ENCODE measurements at places on chromosomes 13 and 19. TPM values are rescaled to one million over a fixed set of nuclear protein-coding genes. Genes with fewer than 3 reads are reported as not detected.
A peak's percentile ranks its signal among the peaks of the same experiment; 100 is the strongest.

GRCh38 chr13:46831588-46832194 is 34.7 kb upstream of the ESD start:
- DNase-seq: peak; percentile 23
- H3K4me1 ChIP-seq: no peaks in the 10 kb centered on the region
- no peak overlapping the region for H3K27ac ChIP-seq
- no peaks in the 10 kb centered on the region for H3K36me3 ChIP-seq
- H3K4me3 ChIP-seq: no peak overlapping the region
- H3K27me3 ChIP-seq: no peaks in the 10 kb centered on the region

GRCh38 chr13:58960888-58961287 is 1202.8 kb downstream of the DIAPH3 start:
- no peaks in the 10 kb centered on the region for H3K36me3 ChIP-seq
- no peak for DNase-seq
- no peak overlapping the region for H3K27ac ChIP-seq
- H3K4me1 ChIP-seq: no peaks in the 10 kb centered on the region

DNA sequence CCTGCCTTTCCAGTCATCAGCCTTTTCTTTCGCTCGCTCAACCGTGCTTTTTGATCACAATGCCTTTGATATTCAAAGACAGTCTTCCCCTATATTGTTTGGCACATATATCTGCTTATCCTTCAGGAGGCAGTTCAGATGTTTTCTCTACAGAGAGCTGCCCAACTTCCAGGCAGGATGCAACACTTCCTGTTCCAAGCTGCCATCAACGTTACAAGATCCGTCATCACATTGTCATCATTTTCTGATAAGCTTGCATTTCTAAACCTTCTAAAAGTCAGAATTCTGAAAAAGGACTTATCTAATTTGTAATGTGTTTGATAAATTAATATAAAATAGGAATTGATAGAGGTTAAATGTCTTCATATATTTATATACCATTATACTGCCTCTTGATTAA is 574.2 kb downstream of the TBC1D4 start:
- no peak overlapping the region for H3K27ac ChIP-seq
- H3K4me1 ChIP-seq: no peaks in the 10 kb centered on the region

DNA sequence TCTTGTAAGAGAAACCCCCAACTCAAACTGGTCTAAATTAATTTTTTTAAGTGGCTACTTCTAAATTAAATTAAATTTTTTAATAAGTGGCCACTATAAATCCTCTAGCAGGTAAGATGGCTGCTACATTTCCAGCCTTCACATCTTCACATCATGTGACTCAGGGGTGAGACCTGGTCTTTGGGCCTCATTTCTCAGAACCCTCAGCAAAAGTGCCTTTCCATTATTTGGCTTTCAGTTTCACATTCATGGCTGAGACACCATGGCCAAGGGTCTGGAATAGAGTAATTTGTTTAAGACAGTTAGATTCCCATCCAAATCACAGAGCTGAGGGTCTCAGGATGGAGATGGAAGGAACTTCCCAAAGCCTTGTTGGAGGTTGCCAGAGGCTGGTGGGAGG is 47.5 kb downstream of the DCT start:
- H3K4me3 ChIP-seq: no peak overlapping the region
- H3K4me1 ChIP-seq: no peaks in the 10 kb centered on the region
- no peak overlapping the region for H3K27ac ChIP-seq
- DNase-seq: no peak

DNA sequence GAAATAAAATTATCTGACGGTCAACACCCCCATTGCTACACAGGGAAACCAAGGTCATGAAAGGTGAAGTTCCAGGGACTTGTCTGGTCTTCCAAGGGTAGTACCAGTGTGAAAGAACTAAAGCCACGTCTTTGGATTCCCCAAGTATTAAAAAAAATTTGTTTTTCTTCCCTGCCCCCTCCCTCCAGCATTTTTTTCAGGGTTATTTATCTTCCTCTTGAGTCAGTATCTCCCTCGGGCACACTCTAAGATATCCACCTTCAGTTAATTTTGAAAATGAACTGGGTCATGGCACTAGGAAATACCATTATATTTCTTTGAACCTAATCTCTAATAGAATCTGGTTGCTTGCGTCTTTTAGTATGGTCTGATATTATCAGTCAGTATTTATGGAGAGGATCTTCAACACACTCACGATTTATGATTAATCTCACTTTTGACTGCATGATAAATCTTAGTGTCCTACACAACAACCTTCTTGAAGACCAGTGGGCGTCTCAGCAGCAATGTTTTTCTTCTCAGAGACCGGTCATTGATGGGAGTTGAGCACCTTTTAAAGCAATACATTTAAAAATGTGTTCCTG is 9.1 kb downstream of the ATP8A2 start:
- H3K4me1 ChIP-seq: no peaks in the 10 kb centered on the region
- no peak for DNase-seq
- no peaks in the 10 kb centered on the region for H3K36me3 ChIP-seq
- H3K4me3 ChIP-seq: no peak overlapping the region
- H3K27me3 ChIP-seq: no peaks in the 10 kb centered on the region

DNA sequence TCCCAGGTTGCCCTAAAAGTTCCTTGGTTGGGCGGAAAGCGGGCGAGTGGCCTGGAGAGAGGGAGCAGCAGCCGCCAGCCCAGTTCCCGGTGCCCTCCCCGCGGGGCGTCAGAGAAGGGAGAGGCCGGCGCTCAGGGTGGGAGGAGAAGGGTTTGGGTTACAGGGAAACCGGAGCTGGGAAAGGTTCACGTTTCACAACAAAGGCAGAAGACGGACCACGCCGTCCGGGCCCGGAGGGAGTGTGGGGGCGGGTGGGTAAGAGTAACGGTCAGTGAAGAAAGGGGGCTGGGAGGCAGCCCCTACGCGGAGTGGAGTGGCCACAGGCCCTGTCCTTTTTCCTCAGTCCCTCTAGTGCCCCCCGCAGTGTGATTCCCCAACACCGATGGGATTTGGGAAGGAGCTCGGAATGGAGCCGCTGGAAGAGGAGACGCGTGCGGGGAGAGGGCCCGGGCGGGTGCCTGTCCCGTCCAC is 1.6 kb downstream of the SIX5 start:
- DNase-seq: no peak
- H3K36me3 ChIP-seq: peaks cover 4% of the 10 kb centered on the region

DNA sequence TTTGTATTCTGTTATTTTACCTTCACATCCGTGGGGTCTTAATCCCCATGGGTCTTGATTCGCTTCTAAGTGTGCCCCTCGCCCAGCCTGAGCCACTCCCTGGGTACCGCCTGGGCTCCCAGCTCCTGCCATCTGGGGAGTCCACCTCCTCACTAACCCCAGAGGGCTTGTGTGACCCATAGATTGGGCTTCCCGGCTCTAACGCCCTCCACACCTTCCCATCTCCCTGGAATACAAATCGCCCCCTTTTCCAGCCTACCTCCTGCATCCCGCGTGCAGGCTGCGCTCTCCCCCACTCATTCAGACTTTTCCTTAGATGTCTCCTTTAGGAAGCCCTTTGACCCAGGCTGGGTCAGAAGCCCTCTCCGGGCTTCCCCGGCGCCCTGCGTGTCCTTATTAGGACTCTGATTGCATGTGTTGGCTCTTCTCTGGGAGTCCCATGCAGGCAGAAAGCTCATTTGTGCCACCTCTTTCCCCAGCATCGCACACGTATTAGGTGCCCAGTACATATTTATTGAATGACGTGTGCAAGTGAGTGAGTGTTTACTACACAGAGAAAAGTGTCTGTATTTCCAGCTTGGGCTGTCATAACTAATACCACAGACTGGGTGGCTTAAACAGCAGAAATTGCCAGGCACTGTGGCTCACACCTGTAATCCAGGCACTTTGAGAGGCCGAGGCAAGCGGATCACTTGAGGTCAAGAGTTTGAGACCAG is 757 bp downstream of the CCDC124 start:
- H3K36me3 ChIP-seq: no peaks in the 10 kb centered on the region
- H3K4me3 ChIP-seq: peak overlapping the region; percentile 91
- peaks cover 18% of the 10 kb centered on the region for H3K4me1 ChIP-seq
- H3K27me3 ChIP-seq: peaks cover 11% of the 10 kb centered on the region
- DNase-seq: no peak
- no peak overlapping the region for H3K27ac ChIP-seq

DNA sequence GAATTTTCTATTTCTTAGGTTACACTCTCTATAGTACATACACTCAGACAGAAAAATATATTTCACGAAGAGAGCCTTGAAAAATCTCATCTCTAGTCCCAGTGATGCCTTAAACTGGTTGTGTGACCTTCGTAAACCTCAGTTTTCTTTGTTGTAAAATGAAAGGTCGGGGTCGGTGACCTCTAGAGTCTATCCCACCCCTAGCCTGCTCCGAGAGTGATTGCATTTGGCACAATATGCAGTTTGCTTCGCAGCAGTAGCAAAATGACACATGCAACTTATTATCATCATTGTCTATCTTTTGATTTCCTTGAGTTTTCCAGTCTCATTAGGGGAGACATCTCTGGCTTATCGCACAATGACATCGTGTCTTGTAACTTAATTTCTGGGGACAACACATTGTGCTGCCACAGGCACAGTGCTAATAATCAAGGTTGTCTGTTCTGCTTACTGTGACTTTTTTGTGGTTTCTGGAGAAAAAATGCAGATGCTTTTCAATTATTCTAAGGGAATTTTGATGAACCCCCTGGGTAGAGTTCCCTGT is 115.0 kb downstream of the GGACT start:
- no peaks in the 10 kb centered on the region for H3K4me1 ChIP-seq
- no peak for DNase-seq
- no peak overlapping the region for H3K27ac ChIP-seq
- no peaks in the 10 kb centered on the region for H3K27me3 ChIP-seq
- no peaks in the 10 kb centered on the region for H3K36me3 ChIP-seq
- no peak overlapping the region for H3K4me3 ChIP-seq

GRCh38 chr19:50909240-50910070 is 1.7 kb downstream of the KLK4 start:
- peak; percentile 21 for DNase-seq
- no peaks in the 10 kb centered on the region for H3K4me1 ChIP-seq

- no peaks in the 10 kb centered on the region for H3K36me3 ChIP-seq
- H3K4me1 ChIP-seq: no peaks in the 10 kb centered on the region
- no peak overlapping the region for H3K27ac ChIP-seq
- H3K4me3 ChIP-seq: no peak overlapping the region
- DNase-seq: no peak
Observed at GRCh38 chr13:94412870-94413597, 66.4 kb downstream of the DCT start.

DNA sequence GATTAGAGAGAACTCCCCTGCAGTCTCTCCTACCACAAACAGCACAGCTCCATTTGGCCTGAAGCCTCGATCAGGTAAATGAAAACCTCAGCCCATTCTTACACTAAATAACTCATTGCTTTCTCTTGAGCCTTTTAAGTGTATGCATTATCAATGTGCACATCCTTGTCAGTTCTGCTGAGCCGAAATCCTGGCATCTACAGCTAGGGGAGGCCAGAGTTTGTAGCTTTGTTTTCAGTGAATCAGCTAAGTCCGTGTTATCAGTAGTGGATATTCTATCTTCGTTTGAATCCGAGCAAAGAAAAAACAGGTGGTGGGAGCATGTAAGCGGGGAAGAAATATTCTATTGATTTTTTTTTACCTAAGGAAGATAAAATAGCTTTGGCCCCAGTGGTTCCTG is 84.4 kb downstream of the ESD start:
- H3K4me1 ChIP-seq: no peaks in the 10 kb centered on the region
- no peak overlapping the region for H3K4me3 ChIP-seq
- H3K27ac ChIP-seq: no peak overlapping the region
- peaks cover 42% of the 10 kb centered on the region for H3K36me3 ChIP-seq
- DNase-seq: no peak

DNA sequence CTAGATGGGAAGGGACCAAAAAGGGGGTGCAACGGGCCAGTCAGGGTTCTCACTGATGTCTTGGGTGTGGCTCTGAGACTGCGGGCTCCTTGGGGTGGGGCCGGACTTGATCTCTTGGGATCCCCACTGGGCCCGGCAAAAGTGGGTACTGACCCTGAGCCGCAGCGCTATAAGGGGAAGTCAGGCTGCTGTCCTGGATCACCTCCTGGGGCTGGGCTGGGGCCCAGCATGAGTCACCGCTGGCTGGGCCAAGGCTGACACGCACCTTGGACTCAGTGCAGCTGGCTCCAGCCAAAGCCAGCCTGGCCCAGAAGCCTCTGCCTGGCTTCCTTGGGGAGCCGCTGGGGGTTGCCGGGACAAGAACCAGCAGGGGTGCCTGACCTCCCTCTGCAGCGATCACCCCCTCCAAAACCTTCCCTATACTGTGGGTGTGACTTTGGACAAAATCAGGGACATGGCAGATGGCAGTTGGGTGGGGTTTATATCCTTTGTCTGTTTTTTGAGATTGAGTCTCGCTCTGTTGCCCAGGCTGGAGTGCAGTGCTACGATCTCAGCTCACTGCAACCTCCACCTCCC is 617 bp upstream of the IQCN start:
- peaks cover 20% of the 10 kb centered on the region for H3K36me3 ChIP-seq
- peak overlapping the region; percentile 20 for H3K27ac ChIP-seq
- H3K4me3 ChIP-seq: no peak overlapping the region
- no peak for DNase-seq

GRCh38 chr13:99948907-99949678 is 22.5 kb downstream of the ZIC5 start:
- no peaks in the 10 kb centered on the region for H3K36me3 ChIP-seq
- no peak for DNase-seq
- peaks cover 69% of the 10 kb centered on the region for H3K27me3 ChIP-seq
- H3K4me1 ChIP-seq: no peaks in the 10 kb centered on the region

GRCh38 chr13:74423434-74423833 is 289.2 kb upstream of the KLF12 start:
- no peak overlapping the region for H3K27ac ChIP-seq
- no peak overlapping the region for H3K4me3 ChIP-seq
- no peaks in the 10 kb centered on the region for H3K4me1 ChIP-seq
- H3K27me3 ChIP-seq: no peaks in the 10 kb centered on the region

- peak; percentile 21 for DNase-seq
- H3K27ac ChIP-seq: no peak overlapping the region
- no peaks in the 10 kb centered on the region for H3K36me3 ChIP-seq
- no peaks in the 10 kb centered on the region for H3K4me1 ChIP-seq
Observed at GRCh38 chr13:26017196-26017921, 34.5 kb downstream of the SHISA2 start.

DNA sequence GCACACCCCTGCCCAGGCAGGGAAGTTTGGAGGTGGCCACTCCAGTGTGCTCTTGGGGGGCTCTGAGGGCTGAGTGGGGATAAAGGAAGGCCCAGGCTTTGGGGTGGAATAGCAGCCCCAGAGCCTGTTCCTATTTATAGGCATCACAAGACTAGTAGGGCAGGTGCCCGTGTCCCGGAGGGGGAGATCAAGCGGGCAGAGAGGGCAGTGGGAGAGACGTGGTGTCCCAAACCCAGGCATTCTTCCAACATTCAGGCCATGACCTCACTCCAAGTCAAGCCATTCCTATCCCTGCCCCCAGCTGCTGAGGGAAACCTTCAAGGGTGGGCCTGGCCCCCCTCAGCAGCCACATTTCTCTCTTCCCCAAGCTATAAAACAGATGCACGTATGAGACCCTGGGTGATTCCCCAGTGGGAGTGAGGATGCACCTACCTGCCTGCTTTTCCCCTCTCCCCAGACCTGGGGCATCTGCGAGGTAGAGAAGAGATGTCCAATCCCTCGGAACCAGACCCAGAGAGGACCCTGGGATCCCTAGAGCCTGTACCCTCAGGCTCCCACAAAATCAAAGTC is 3.9 kb downstream of the WIZ start:
- H3K36me3 ChIP-seq: no peaks in the 10 kb centered on the region
- no peak overlapping the region for H3K4me3 ChIP-seq
- peaks cover 5% of the 10 kb centered on the region for H3K4me1 ChIP-seq

Gene ONECUT3
- under 0.01 TPM for total RNA-seq

Gene SIGLECL1
- total RNA-seq: 0.05 TPM

Gene IRGC
- not detected for total RNA-seq

Gene RFPL4A
- total RNA-seq: 0.33 TPM

Gene TRIP10
- 11.2 TPM for total RNA-seq

Gene ZNF540
- total RNA-seq: 2.5 TPM

Gene KIR2DL4
- not detected for total RNA-seq

Gene PGLYRP2
- 0.71 TPM for total RNA-seq

Gene DGKH
- total RNA-seq: 5.3 TPM

Gene SH2D3A
- 6.0 TPM for total RNA-seq

Measured in thymus (tissue), 14 donors.